SK-N-DZ (cell line): ENCODE measurements at places on chromosomes 6 and 20.
A peak's percentile ranks its signal among the peaks of the same experiment; 100 is the strongest.

GRCh38 chr6:36834576-36835341, 4.5 kb downstream of the CPNE5 start:
- DNase-seq = no peak

DNA sequence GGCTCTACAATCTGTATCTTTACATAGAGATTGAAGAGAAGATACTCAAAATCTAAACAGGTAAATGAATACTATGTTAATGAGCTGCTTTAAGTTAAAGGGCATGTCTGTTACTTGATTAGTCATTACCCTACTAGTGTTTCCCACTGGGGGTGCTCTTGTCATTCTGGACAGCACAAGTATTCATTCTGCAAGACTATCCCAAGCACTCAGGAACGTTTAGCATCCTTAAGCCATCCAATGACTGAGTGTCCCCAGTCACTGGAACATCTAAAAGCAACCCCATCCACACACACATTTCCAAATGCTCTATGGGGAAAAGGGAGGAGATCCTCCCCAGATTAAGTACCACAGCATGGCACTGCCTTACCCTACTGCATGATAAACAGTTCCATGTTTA, 25.7 kb downstream of the EZR start:
- DNase-seq = no peak

- no peak for DNase-seq
Measured at GRCh38 chr6:15303162-15303919, 57.5 kb downstream of the JARID2 start.

- no peak for DNase-seq
Measured at GRCh38 chr20:51978070-51978501, 175.8 kb upstream of the SALL4 start.

GRCh38 chr6:167977717-167978467, 19.6 kb upstream of the KIF25 start:
- no peak for DNase-seq

DNA sequence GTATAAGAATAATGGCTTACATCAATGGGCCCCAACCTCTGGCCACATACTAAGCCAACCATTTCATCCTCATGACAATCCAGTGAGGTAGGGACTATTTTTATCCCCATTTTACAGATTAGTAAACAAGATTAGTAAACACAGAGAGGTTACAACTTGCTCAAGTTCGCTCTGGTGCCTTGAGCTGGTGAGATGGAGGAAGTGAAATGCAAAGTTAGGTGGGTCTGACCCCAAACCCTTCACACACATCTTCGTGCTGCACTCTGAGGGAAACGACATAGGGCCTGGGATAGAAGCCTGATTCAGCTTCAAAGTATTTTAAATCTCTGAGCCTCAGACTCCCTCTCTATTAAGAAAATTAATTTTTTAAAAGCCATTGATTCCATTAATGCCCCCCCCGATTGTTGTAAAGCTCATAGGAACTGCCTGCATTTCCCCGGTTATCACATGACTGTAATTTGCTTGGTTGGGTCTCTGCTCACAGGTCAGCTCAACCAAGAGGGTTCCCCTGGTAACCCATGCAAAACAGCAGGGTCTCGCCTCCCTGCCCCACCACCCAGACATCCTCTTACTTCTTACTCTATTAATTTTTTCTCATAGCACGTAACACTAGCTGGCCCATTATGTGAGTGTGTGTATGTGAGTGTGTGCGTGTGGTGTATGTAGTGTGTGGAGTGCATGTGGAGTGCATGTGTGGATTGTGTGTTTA, 221.2 kb downstream of the MAFB start:
- DNase-seq = no peak

- no peak for DNase-seq
Measured at GRCh38 chr6:3899970-3900439, 50.8 kb downstream of the FAM50B start.

- no peak for DNase-seq
Measured at GRCh38 chr20:62922451-62922921, 3.8 kb downstream of the DIDO1 start.

GRCh38 chr6:139549561-139550070, 175.2 kb upstream of the CITED2 start:
- DNase-seq = no peak

DNA sequence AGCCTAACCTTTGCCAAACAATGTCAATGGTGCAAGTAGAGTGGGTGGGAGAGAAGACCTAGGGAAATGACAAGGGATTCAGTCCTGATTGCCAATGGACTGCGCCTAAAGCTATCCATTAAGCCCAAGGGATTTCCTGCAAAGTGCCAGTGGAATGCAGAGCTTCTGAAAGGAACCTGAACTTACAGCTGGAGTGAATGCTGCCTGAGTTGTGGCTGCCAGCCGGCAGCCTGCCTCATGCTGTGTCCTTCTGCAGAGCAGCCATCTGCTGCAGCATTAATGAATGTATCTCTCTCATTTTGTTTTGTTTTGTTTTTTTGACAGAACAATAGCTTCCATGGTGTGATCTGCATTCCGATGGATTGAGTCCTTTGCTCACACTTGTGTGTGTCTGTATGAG, 44.7 kb downstream of the SLC35F1 start:
- DNase-seq = no peak

DNA sequence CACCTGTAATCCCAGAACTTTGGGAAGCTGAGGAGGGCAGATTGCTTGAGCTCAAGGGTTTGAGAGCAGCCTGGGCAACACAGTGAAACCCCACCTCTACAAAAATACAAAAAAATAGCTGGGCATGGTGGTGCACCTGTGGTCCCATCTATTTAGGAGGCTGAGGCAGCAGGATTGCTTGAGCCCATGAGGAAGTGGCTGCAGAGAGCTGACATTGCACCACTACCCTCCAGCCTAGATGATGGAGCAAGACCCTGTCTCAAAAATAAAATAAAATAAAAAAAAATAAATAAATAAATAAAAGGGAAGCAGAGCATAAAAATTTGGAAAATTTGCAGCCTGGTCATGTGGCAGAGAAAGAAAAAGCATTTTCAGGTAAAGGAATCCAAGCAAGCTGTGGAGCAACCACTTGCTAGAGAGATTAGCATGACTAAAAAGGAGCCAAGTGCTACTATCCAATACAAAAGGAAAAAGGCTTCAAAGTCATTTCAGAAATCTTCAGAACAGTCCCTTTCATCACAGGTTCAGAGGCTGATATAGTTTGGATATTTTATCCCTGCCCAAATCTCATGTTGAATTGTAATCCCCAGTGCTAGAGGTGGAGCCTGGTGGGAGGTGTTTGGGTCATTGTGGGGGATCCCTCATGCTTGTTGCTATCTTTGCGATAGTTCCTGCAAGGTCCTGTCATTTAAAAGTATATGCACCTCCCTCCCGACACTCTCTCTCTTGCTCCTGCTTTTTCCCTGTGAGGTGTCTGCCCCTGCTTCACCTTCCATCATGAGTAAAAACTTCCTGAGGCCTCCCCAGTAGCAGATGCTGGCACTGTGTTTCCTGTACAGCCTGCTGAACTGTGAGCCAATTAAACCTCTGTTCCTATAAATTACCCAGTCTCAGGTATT, 11.2 kb upstream of the TTK start:
- no peak for DNase-seq

DNA sequence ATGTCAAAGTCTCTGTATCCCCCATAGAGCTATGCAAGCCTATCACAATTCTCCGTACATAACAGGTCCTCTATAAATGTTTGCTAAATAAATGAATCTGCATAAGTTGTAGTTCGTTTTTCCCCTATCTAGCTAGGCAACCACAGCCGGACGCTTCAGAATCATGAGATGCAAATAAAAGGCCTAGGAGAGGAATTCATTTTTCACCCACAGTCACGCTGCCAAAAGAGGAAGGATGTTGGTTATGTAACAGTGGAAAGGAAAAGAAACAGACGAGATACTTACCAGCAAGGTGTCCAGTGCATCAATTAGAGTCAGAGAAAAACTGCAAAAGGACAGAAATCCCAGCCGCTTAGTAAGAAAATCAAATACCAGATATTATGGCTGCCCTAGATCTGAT, 2.4 kb downstream of the EDEM2 start:
- no peak for DNase-seq

- DNase-seq = no peak
Measured at GRCh38 chr6:127481111-127481510, 21.9 kb upstream of the KIAA0408 start.

- no peak for DNase-seq
Measured at GRCh38 chr6:37928217-37928616, 108.7 kb downstream of the ZFAND3 start.

GRCh38 chr20:59837623-59838394, 95.6 kb downstream of the SYCP2 start:
- no peak for DNase-seq

- DNase-seq = peak; percentile 68
Measured at GRCh38 chr6:12605888-12606345, 110.7 kb upstream of the PHACTR1 start.

DNA sequence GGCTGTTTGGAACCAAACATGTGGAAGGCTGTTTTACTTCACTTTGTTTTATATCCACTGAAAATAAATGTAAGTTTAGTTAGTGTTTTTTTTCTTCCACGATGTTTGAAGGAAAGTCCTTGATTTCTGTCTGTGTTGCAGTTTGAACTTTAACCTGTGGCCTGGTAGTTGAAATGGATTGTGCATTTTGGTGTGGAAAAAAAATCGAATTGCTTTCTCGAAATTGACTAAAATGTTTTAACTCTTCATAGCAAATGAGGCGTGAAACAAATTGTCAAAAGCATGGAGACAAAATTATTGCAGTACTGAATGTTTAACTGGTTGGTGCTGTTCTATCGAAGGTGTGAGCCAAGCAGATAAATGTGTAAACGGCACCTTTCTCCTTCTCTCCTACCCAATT, 24.5 kb downstream of the ARID1B start:
- DNase-seq = no peak

DNA sequence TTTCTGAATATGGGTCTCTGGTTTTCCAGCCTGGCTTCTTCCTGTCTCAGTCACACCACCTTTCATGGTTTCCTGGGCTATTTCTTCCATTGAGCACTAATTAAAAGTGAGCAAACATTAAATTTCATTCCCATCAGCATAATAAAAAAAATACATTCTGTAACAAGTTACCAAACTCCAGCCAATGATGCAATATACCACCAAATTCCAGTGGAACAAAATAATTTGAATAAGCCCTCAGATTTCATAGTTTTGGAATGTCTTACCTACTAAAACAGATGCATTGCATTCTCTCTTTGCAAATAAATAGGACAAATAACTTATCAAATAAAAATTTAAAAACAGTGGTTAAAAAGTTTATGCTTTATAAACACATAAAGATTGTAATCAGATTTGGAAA, 97.8 kb upstream of the PRDM1 start:
- DNase-seq = no peak

- no peak for DNase-seq
Measured at GRCh38 chr6:36676141-36677058, 2.1 kb upstream of the CDKN1A start.

DNA sequence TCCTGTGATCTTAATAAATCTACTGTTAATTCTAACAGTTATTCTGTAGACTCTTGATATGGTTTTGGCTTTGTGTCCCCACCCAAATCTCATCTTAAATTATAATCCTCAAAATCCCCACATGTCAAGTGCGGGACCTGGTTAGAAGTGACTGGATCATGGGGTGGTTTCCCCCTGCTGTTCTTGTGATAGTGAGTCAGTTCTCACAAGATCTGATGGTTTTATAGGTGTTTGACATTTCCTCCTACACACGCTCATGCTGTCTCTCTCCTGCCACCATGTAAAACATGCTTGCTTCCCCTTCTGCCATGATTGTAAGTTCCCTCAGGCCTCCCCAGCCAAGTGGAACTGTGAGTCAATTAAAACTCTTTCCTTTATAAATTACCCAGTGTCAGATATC, 10.5 kb upstream of the EPB41L2 start:
- DNase-seq = no peak

DNA sequence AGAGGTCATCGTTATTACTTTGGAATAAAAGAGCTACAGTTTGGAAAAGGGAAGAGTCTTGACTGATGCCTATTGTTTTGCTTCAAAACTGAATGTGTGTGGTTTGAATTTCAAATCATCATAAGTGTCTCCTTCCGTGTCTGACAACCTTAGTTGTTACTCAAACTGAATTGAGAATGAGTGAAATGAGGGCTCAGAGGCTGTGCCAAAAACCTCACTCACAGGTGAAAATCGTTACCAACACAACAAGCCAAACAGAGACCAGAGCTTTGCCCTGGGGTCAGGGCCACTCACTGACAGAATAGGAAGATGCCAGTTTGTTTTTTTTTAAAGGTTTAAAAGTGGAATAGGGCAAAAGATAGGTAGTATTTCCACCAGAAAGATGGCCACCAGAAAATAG, 15.2 kb upstream of the SIRT5 start:
- DNase-seq = no peak

GRCh38 chr20:36604952-36605398, 604 bp upstream of the RAB5IF start:
- no peak for DNase-seq

GRCh38 chr20:49484180-49485140, 2.0 kb upstream of the KCNB1 start:
- peak; percentile 92 for DNase-seq

DNA sequence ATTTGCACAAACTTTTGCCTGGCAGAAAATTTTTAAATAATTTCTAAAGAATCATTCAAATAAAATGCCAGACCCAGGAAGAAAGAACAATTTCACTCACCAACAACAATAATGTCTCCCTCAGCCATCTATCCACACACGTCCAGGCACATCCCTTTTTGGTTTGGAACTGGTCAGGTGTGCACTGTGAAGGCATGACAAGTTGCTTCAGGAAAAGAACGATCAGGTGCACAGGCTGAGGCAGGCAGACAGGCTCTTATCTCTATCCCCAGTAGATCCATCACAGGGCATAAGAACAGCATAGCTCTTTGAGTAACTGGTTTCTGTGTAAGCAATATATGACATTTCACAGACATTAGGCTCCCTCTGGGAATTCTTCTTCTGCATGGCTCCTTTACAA, 18.1 kb upstream of the NXT1 start:
- DNase-seq = no peak

DNA sequence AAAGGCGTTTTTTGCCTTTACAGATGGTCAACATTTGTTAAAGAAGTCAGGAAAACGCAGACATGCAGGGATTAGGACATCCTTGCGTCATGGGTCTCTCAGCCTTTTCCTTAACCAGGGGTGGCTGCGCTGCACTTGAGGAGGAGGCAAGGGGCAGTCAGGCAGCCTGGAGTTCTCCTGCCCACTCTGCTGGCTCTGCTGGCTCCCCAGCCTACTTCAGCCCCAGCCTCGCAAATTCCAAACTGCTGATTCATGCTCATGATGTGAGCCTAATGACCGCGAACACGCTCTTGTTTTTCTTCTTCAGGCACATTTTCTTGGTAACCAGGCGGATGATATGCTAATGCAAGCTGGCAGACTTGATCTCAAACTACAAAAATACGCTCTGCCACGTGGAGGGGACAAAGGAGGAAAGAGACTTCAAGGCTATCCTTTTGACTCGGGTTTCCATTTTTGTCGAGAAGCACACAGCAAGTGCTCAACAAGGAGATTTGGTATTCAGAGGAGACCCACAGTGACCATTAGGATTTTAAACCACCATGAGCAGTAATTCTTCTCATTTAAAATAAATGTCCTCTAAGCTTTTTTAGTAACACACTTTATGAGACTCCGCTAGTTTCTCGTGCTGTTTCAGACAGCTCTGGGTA, 290.3 kb upstream of the STXBP5 start:
- peak; percentile 82 for DNase-seq

GRCh38 chr20:53224851-53225250, 252.7 kb downstream of the TSHZ2 start:
- DNase-seq = no peak
